Type B pancreatic cell (in vitro differentiated cells): ENCODE measurements at places on chromosomes 3 and 15. TPM values are rescaled to one million over a fixed set of nuclear protein-coding genes. Genes with fewer than 3 reads are reported as not detected.

The CTXND1 gene
- total RNA-seq = 1.1 and 2.7 TPM in 2 replicates

The HAUS2 gene
- 17.3 and 23.2 TPM in 2 replicates for total RNA-seq

The MUC4 gene
- total RNA-seq = 1.9 and 2.4 TPM in 2 replicates

The CSPG5 gene
- total RNA-seq = 1.2 and 2.1 TPM in 2 replicates

The RTP4 gene
- total RNA-seq = 1.4 and 2.8 TPM in 2 replicates

The HIGD2B gene
- total RNA-seq = not detected in 2 replicates

The SLC24A5 gene
- total RNA-seq = 1.3 TPM in 1 of 2 replicates, not detected in the other

The COL8A1 gene
- total RNA-seq = 0.86 and 2.6 TPM in 2 replicates

The SNX1 gene
- total RNA-seq = 111 and 124 TPM in 2 replicates

The NPAP1 gene
- 0.12 and 0.17 TPM in 2 replicates for total RNA-seq

The CCR9 gene
- not detected in 2 replicates for total RNA-seq

The MRPS22 gene
- total RNA-seq = 40.0 and 43.0 TPM in 2 replicates

DNA sequence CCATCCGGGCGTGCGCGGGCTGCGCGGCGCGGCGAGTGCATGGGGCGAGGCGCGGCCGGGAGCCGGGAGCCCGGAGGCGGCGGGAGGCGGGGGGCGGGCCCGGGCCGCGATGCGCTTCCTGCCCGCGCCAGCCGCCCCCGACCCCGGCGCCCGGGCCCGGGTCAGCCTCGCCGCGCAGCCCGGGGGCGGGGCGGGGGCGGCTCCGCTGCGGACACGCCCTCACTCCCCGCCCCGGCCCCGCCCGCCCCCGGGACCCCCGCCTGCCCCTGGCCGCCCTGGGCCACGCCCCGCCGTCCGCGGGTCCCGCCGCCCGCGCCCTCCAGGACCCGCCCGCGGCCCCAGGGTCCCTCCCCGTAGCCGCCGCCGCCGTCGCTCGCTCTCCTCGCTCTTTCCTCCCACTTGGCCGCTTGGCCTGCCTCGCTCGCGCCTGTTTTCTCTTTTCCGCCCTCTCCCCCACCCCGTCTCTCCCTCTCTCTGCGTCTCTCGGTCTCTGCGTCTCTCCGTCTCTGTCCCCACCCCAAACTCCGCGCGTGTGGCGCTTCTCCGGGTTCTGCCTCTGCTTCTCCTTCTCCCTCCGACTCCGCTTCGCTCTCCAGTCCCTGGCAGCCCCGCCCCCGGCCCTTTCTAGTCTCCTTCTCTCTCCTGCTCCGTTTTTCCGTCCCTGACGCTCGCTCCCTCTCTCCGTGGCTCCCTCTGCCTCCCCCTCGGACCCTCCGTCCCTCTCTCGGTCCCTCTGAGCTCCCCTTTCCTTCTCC lies at the start of gene PLXND1:
Gene PLXND1 (minus strand): TSS at position 41 of the 755 bp plus-strand sequence. CDS start 37 bp downstream, at position 4.
- DNase-seq = no peak

DNA sequence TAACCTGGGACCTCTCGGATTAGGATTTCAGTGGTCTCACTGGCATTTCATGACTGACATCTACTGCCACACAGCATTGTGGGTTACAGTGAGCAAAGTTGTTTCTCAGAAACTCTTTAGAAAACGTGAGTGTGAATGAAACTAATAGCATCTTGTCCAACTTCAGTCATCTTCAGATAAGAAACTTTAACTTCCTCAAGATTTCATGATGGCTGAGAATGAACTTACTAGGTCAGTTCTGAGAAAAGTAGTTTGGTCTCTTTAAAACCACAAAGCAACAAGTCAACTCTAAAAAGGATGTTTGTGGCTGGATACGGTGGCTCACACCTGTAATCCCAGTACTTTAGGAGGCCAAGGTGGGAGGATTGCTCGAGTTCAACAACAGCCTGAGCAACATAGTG lies 14.2 kb upstream of the HOMER2 start:
- no peak for DNase-seq

DNA sequence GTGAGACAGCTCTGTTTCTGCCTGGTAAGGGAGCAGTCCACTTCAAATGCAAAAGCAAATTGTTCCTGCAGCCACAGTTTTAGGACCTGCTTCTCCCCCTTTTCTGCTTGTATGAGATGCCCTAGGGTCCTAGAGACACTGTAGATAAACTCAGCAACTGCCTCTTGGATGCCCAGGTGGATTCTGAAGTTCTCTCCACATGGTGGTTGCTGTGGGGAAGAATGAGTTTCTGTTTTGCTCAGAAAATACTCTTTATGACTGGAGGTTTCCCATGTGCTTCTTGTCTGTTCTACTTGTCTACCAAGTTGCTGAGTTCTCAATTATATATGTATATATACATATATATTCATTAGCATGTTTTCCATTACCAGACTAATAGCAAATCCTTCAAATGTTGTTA lies 5.6 kb upstream of the ZNF80 start:
- no peak for DNase-seq

- no peak for DNase-seq
Observed at GRCh38 chr15:33369941-33370622, 59.3 kb downstream of the RYR3 start.

DNA sequence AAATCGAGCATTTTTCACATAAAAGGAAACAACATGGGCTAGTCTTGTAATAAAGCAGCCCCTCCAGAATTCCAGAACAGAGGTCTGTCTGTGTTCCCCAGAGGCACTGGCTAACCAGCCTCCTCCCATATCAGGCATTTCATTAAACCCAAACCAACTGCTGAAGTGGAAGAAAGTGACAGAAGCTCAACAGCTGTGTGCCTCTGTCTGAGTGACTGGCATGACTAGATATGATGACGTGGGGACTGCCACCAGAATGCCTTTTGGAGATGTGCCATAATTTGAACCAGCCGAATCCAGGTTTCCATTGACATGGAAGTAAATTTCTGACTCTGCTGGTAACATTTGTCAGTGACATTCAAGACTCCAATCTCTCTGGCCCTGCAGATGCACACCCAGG lies 8.7 kb downstream of the LIMD1 start:
- no peak for DNase-seq

DNA sequence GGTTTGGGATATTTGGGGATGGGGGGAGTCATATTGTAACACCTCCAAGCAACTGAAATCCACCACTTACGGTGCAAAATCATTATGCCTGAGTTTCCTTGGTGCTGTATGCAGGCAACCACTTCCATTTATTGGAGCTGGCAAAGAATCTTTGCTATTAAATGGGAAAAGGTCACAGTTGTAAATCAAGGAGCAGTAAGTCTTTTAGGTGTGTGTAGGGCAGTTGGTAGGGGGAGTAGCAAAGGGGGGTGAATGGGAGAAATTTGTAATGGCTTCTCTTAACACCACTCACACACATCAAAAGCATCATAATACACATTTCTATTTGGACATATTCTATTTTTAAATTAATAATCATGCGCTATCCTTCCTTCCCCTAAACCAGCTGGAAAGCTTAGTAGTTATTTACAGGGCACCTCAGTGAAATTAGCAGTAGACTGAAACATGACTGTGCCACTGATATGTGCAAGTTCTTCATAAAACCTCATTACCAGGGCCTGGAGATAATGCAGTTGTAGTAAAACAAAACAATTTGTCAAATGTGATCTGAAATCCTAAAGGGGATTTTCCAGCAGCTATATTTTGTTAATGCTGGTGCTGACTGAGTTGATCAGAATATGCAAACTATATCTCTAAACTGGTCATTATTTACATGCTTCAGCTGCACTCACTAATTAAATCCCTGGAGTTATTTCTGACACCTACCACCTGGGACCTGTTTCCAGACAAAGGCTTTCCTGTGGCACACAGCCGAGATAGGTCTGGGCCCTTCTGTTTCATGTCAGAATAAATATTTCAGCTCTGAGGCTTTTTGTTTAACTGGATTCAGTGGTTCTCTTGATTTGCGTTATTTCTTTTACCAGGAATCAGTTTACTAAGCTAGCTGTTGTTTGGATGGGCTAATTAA lies 90.1 kb downstream of the B3GALNT1 start:
- DNase-seq = no peak

DNA sequence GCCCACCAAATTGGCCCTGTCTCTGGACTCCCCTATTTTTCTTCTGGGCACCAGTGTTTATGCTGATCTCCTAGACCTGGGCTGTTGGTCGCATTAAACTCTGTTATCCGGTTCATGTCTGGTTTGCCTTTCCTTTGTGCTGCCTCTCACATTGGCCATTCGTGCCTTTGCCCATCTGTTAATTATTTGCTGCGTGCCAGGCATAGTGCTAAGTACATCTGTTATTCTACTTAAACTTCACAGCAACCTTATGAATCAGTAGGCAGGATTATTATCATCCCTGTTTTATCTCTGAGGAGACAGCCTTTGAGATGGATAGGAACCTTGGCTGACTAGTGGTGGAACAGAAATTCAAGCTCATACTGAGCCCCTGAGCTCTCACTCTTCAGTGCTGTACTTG lies 76.0 kb downstream of the THSD4 start:
- DNase-seq = no peak

- no peak for DNase-seq
Observed at GRCh38 chr3:16460273-16460672, 53.2 kb downstream of the RFTN1 start.

GRCh38 chr15:94229591-94230369 lies 1.6 kb upstream of the MCTP2 start:
- DNase-seq = no peak

- DNase-seq = peak; percentile 43
Observed at GRCh38 chr3:194995334-194995733, 275.6 kb downstream of the XXYLT1 start.

GRCh38 chr3:79162653-79163052 lies 605.1 kb downstream of the ROBO1 start:
- DNase-seq = no peak

DNA sequence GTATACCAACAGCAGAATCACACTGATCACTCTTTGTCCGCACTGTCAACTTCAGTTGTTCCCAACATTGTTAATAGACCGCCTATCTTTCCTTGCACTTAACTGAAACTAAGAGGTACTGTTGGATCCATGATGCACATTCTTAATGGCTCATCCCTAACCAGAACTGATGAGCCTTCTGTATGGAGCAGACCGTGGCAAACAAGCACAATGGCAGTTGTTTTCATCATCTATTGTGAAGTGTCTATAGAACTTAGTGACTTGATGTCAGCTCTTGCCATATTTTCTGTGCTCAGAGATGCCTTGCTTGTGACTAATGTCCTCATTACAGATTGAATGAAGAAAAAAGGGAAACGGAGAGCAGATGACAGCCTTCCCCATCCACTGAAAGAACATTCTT lies 347.4 kb downstream of the NLGN1 start:
- DNase-seq = no peak

GRCh38 chr3:122111974-122112373 lies 56.8 kb downstream of the CD86 start:
- DNase-seq = no peak

- no peak for DNase-seq
Observed at GRCh38 chr3:48464713-48465221, 18.2 kb downstream of the ATRIP start.

DNA sequence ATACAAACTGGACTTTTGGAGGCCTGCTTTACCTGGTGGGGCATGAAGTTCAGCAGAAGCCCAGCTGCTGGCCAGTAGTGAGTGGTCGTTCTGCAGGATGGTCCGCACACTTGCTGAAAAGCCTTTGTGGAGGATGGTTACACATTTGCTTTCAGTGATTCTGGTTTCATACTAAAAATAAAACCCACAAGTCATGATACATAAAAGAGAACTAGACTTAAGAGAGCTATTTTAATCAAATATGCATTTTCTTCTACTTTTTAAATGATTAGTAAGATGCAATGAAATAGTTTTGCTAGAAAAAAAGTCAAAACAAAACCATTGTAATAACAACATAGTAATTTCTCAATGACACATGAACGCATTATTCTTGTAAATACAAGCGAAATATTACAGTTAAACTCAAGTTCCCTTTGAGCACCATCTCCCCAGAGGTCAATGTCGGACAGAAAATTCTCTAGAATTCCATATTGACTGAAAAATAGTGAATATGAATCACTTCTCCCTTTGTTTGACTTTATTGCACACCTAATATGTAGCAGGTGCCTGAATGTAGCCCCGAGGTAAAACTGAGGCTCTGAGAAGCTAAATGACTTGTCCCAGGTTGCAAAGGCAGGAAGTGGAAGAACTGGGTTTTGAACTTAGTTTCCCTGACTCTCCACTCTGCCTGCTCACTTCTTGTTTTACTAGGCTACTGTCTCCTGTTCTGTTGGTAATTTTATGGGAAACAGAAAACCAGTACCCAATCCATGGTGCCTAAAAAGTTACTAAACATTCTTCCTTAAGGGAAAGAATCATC lies 8.3 kb downstream of the IL5RA start:
- no peak for DNase-seq

- no peak for DNase-seq
Observed at GRCh38 chr15:87567406-87568030, 689.0 kb downstream of the NTRK3 start.

DNA sequence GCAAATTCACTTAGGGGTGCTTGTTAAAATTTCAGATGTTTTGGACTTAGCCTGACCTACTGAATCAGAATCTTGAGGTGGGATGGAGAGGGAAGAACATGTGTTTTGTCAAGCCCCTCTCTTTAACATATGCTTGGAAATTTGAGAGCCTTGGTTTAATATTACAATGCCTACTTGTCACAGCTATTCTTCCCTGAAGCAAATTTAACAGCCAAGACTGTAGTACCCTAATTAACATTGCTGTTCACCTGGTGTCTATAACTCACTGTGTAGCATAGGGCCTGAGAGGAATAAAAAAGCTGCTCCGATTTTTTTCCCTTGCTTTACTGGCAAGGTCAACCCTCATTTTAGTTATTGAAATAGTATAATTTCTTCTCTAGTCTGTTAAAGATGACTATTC lies 880.1 kb downstream of the CADM2 start:
- DNase-seq = no peak

DNA sequence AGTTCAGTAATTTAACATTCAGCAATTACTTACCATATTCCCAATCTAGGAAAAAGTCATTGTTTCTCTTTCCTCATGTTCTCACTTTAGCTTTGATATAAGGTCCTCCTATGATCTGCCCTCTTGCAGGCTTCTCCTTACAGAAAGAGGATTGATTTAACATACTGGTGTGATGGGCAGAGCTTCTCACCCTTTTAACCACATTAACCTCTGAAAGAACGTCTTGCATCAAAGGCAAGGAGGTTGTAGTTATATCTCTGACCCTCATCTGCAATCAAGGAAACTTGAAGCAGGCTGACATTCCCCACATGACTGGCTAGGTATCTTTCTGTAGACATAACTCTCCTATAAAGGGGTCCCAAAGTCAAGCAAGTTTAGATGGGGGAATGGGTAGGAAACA lies 39.5 kb downstream of the BTLA start:
- no peak for DNase-seq
